ENCODE measurements at places on chromosomes 6 and 20. TPM values are rescaled to one million over a fixed set of nuclear protein-coding genes. Genes with fewer than 3 reads are reported as not detected.
A peak's percentile ranks its signal among the peaks of the same experiment; 100 is the strongest.

Gene TPD52L2
- 185 TPM for total RNA-seq

Gene MCHR2
- not detected for total RNA-seq

GRCh38 chr6:31607317-31607716 is 7.7 kb upstream of the AIF1 start:
- no peak for DNase-seq

GRCh38 chr6:2110504-2110903 is 134.9 kb downstream of the GMDS start:
- DNase-seq = peak; percentile 3

DNA sequence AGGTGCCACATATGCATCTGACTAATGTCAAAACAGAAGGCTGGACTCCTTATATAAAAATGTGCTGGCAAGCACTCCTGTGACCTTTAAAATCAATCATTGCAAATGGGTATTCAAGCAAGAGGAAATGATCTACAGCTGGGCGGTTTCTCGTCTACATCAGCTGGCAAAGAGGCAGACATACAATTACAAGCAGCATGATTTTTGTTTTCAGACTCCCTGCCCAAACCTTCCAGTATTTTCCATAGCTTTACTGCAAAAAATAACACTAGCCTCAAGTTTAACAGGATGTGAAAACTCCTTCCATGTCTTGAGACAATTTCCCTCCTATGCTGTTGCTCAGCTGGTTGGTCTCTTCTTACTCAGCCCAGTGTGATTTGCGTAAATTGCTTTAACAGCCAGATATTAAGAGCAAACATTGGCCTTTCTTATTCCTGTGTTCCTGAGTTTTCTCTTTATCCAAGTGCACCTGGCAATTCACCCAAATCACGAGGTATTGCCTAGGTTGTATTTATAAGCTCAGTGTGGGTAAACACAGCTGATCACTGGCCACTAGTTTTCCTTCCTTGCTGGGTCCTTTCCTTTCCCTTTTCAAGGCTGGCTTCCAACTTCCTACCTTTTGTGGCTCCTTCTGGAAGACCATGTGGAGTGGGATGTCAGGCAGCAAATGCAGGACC is 130.4 kb downstream of the MOXD1 start:
- peak; percentile 11 for DNase-seq

GRCh38 chr6:6931071-6932025 is 176.4 kb upstream of the RREB1 start:
- no peak for DNase-seq

DNA sequence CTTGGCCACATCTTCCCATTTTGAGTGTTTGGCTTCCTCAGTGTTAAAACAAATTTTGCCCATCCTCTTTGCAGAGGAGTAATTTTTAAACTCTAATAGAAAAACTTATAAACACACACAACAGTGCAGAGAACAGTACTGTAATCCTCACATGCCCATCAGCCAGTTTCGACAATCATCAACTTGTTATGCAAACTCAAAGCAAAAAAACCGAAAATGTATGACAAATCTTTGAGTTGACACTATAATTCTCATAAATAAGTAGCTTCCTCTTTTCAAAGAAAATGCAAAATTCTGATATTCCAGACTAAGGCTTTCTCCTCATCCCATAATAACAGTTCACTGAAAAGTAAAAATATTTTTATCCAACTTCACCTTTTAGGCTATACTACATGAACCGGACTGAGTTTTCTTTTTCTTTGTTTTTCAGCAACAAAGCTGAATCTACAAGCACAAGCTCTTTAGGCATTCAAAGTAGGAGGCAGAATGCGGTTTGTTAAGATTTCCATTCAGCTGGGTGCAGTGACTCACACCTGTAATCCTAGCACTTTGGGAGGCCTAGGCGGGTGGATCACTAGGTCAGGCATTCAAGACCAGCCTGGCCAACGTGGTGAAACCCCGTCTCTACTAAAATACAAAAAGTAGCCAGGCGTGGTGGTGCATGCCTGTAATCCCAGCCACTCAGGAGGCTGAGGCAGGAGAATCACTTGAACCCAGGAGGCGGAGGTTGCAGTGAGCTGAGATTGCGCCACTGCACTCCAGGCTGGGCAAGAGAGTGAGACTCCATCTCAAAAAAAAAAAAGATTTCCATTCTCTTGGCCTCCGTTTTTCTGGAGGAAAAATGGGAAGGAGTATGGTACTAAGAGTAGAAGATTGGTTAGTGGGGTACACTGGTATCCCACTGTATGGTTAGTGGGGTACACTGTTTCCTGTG is 74.8 kb downstream of the GCNT2 start:
- DNase-seq = peak; percentile 77

GRCh38 chr6:7135755-7136154 is 28.0 kb downstream of the RREB1 start:
- DNase-seq = no peak

- DNase-seq = no peak
Observed at GRCh38 chr20:42902509-42902908, 287.2 kb downstream of the PTPRT start.

DNA sequence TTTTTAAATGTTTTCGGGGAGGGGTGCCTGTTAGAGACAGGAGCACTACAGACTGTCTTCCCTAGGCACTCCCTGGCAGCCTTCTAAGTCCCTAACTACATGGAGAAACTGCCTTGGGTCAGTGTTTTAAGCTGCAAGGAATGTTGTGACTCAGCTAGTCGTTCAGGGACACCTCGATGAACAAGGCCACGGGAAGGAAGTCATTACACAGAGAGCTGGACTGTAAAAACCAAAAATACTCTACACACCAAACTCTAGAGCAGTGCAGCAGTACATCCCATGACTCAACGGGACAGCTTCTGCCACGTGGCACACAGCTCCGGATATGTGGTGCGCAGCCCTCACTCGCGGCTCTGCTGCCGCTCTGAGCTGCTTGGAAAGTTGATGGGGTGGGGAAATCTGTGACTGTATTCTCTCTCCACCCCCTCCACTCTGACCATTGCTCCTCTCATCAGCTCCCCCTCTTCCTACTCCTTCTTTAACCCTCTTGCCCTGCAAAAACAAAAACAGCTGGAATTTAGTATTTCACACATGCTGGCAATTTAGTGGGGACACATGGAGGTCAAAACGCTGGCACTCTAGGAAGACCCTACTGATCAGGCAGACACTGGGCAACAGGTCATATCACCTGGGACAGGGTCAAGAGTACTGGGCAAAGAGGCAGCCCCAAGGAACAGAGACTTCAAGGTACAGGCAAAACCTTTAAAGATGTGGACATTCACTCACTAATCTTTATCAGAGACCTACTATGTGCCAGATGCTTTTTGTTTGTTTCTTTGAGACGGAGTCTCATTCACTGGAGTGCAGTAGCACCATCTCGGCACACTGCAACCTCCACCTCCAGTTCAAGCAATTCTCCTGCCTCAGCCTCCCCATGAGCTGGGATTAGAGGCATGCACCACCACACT is 10.9 kb upstream of the LPIN3 start:
- peak; percentile 96 for DNase-seq

DNA sequence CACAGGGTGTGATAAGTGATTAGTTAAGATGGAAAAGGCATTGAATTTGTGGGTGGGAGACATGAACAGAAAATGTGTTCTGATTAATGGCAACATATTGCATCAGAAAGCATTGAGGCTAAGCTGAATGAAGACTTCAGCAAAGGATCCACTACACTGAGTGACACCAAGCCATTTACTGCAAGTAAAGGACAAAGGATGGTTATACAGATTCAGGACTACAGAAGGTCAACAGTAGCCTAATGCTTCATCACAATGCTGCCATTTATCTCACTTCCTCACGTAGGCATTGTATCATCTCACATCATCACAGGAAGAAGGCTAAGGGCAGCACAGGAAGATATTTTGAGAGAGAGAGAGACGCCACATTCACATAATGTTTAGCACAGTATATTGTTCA is 398.2 kb downstream of the COL12A1 start:
- no peak for DNase-seq

All from MG63 (cell line).